ENCODE measurements at places on chromosomes 12 and 14.

GRCh38 chr12:55906056-55906455 is 21.6 kb downstream of the PYM1 start:
- DNase-seq: no peak

GRCh38 chr12:104935886-104936285 is 22.2 kb downstream of the SLC41A2 start:
- DNase-seq: no peak

GRCh38 chr14:50801706-50802105 is 29.3 kb downstream of the NIN start:
- no peak for DNase-seq

GRCh38 chr14:105046891-105047282 is 18.3 kb downstream of the GPR132 start:
- no peak for DNase-seq

GRCh38 chr12:60494244-60494643 is 898.4 kb downstream of the SLC16A7 start:
- peak; percentile 18 for DNase-seq

- no peak for DNase-seq
Observed at GRCh38 chr14:70080076-70080475, 108.7 kb downstream of the SLC8A3 start.

DNA sequence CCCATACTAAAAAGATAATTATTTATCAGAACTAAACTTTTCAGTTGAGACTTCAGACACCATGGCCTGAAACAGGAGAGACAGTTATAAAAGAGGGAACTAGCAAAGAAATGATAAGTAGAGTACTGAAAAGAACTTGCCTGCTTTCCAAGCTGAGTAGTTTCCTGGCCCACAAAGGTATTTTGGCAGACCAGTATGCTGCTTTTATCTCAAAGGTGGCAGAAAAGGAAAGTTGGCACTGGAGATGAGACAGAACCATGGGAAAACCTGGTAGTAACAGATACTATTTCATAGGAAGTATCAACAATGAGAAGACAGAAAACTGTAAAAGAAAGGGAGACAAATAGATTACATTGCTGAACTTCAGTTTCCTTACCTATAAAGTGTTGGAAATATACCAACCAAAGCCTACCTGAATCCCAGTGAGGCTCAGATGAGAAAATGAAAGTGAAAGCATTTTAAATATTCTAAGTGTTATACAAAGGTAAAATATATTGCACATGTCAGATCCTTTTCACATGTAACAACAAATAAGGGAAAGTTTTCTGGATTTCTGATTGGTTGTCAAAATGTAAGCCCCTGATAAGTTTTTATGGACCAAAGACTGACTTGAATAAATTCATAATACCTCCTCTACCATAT is 155.3 kb upstream of the FSCB start:
- DNase-seq: no peak

GRCh38 chr12:63362166-63362565 is 211.2 kb upstream of the AVPR1A start:
- DNase-seq: peak; percentile 26

DNA sequence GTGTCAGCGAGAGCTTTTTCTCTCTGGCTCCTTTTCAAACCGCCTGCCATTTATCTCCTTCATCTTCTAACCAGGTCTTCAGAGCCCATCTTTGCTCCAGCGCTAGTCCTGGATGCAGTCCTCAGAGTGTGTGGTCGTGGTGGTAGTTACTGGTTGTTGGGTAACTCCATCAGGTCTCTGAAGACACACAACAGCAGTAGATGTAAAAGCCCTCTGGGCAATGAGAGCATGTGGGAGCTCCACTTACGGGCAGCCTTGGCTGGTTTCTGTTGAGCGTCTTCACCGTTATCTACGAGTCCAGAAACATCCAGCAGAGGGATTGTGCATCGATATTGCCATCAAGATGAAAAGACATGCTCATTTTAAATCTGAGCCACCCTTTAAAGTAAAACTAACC is 61.2 kb downstream of the FBXL14 start:
- no peak for DNase-seq

GRCh38 chr12:52078276-52078675 is 1.2 kb upstream of the SMIM41 start:
- no peak for DNase-seq

DNA sequence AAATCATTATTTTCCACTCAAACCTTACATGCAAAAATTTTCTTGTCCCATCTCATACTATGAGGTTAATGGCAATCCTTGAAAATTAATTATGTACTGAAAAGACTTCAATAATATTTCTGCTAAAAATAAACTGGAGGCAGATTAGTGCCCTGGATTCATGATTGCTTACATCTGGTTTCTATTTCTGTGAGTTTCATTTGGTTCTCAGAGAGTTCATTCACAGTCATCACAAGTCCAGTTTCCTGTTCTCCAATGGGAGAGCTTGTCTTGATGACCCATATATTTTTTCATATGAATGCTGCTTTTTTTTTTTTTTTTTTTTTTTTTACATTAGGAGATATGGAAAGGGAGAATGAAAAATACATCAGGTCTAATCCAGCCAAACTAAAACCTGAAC is 6.6 kb upstream of the PTHLH start:
- DNase-seq: no peak

- peak; percentile 73 for DNase-seq
Observed at GRCh38 chr14:31090883-31091764, 64.9 kb upstream of the STRN3 start.

DNA sequence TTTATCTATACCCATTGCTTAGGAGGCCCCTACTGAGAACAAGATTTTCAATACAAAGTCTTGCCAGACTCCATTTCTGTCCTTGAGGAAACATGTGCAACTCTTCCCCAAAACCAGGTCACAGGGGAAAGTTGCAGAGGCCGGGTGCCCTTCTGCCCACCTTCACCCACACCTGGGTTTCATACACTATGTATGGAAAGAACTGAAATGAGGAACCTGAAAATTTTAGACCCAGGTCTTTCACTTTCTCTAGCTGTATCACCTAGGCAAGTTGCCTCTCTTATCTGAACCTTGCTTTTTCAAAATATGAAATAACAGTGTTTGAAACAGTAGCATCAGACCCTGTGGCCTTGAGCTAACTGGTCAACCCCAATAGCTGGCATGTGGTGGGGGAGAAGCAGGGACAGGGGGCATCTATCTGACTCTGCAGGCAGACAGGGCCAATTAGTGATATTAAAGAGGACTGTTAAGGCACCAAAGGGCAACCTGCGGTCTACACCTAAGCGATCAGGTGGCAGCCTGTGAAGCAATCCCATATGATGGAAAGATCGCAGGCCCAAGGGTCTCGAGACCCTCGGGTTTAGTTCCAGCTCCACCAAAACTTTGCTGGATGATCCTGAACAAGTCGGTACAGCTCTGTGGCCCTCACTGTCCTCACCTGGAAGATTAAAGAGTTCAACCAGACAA is 346.5 kb downstream of the BCL11B start:
- no peak for DNase-seq

- DNase-seq: peak; percentile 11
Observed at GRCh38 chr12:24595652-24596235, 353.2 kb downstream of the BCAT1 start.

GRCh38 chr14:105325716-105326567 is 11.4 kb downstream of the PACS2 start:
- DNase-seq: no peak
